Posterior cingulate gyrus (tissue), 11 donors: ENCODE measurements at places on chromosomes 5 and 9.

- no peak for DNase-seq
Measured at GRCh38 chr5:149471406-149472183, 79.6 kb downstream of the CSNK1A1 start.

- DNase-seq, result no peak
Measured at GRCh38 chr9:97809666-97810344, 43.2 kb upstream of the FOXE1 start.

GRCh38 chr9:75461183-75461582 is 372.9 kb downstream of the OSTF1 start:
- DNase-seq, result no peak

DNA sequence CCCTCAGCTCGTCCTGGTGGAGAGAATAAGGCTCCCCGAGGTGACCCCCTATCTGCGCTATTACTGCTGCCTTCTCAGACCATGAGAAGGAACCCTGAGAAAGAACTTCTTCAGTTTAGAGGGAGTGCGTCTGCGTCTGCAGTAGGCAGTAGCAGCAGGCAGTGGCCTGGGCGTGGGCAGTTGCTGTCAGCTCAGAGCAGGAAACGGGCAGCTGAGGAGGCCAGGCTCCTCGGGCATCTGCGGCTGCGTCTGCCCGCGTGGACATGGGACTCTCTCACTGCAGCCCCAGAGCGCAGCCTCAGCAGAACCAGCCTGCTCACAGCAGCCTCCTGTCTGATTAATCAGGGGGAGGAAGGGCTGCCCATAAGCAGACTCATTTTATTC is 49.8 kb upstream of the FCN1 start:
- DNase-seq, result peak; percentile 51

DNA sequence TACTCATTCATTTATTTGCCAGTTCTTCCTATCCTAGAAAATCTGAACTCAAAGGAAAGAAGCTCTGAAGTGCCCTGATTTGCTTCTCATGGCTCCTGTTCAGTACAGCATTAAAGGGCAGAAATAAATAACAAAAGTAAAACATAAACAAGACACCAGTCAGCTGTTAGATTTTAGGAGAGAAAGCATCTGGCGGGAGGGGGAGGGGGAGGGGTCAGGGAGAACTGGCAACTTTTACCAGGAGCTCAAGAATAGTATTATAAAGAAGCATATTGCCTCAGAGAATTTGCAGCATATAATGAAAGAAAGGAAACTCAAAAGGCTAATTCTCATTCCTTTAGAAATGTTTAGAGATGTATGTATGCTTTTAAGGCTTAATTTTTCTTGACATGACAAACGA is 68.1 kb downstream of the SEMA6A start:
- DNase-seq, result no peak

- no peak for DNase-seq
Measured at GRCh38 chr9:112041536-112042243, 133.4 kb downstream of the SUSD1 start.

GRCh38 chr5:137580030-137580429 is 80.9 kb upstream of the SPOCK1 start:
- DNase-seq, result no peak

- no peak for DNase-seq
Measured at GRCh38 chr9:114852050-114852594, 46.3 kb upstream of the TNFSF15 start.

- DNase-seq, result no peak
Measured at GRCh38 chr5:91381239-91381773, 1.8 kb downstream of the ARRDC3 start.

DNA sequence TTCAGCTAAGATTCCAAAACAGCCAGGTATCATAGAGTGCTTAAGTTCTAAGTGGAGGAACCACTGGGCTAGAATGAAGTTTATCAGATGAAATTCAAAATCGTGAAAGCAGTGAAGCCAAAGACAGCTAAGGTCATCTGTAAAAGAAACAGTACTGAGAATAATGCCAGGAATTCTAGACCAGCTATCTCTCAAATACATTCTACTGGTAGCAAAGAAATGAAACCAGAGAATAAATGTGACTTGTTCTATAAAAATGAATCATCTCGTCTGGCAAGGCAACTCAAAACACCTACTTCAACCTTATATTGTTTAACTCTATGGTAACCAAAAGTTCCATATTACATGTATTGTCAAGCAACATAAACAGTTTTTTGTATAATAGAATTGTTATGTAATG is 51.3 kb upstream of the RGMB start:
- DNase-seq, result no peak

DNA sequence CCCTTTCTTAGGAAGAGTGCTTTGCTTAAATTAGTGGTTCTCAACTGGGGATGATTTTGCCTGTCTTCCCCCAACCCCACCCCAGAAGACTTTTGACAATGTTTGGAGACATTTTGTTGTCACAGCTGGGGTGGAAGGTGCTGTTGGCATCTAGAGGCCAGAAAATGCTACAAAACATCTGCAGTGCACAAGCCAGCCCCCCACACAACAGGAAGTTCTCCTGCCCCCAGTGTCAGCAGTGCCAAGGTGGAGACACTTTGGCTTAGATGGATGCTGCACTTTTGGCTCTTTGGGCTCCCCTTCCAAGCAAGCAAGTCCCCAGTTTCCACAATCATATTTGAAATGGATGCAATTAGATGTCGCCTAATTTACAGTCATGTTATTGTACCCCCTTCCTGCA is 2.7 kb downstream of the HEMGN start:
- DNase-seq, result no peak

DNA sequence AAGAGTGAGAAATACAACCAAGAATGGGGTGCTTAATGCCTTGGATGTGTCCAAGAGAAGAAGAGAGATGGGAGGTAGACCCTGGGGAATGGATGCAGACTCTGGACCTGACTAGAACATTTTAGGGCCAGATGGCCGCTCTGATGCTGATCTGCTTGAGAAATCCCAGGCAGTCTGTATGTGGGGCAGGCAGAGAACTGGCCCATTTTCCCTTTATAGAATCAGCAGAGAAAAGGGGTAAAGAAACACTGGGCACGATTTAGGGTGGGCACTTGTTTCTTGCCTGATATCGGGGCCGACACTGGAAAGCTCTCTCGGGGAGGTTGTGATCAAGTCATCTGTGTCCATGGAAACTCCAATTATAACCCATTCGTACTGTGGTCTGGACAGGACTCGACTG is 118.5 kb upstream of the FSTL4 start:
- DNase-seq, result no peak

DNA sequence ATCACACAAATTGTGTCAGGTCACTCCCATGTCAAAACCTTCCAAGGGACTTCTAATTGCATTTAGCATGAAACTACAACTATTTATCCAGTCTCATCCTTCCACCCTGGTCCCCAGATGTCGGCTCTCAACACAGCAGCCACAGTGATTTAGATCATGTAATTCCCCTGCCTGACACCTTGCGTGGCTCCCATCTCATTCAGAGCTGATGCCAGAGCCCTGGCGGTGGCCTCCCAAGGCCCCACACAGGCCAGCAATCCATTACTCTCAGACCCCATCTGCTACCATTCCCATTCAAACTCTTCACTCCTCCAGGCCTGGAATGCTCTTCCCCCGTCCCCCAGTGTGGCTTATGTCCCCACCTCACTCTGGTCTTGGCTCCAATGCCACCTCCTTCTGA is 2.4 kb downstream of the SLC35D2 start:
- no peak for DNase-seq

GRCh38 chr5:53038196-53038847 is 49.2 kb downstream of the ITGA2 start:
- DNase-seq, result no peak
